Activated T-cell treated with anti-CD3 and anti-CD28 coated beads, Interleukin-2, amount 50 U/mL, for 24 hours (primary cell): ENCODE measurements at places on chromosomes 6 and 20.

DNA sequence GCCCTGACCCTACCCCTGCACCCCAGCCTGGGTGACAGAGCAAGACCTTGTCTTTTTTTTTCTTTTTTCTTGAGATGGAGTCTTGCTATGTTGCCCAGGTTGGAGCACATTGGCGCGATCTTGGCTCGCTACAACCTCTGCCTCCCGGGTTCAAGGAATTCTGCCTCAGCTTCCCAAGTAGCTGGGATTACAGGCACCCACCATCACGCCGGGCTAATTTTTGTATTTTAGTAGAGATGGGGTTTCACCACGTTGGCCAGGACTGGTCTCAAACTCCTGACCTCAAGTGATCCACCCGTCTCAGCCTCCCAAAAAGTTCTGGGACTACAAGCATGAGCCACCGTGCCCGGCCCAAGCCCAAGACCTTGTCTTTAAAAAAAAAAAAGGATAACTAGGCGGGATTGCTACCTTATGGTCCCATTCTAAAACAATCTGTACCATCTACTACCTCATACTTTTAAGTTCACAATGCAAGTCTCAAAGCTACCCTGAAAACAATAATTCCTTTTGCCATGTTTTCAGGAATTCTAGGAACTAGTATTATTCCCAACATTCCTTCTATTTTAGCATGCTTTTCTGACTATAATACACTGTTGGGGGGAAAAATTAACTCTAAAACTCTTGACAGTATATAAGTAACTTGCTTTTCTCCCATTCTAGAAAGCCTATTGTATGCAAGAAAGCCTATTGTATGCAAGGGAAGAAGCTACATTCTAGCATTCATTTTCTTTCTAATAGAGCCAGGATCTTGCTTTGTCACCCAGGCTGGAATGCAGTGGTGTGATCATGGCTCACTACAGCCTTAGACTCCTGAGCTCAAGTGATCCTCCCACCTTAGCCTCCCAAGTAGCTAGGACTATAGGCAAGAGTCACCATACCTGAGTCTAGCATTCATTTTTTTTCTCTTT lies 6.6 kb downstream of the TUBB start:
- no peak for DNase-seq

DNA sequence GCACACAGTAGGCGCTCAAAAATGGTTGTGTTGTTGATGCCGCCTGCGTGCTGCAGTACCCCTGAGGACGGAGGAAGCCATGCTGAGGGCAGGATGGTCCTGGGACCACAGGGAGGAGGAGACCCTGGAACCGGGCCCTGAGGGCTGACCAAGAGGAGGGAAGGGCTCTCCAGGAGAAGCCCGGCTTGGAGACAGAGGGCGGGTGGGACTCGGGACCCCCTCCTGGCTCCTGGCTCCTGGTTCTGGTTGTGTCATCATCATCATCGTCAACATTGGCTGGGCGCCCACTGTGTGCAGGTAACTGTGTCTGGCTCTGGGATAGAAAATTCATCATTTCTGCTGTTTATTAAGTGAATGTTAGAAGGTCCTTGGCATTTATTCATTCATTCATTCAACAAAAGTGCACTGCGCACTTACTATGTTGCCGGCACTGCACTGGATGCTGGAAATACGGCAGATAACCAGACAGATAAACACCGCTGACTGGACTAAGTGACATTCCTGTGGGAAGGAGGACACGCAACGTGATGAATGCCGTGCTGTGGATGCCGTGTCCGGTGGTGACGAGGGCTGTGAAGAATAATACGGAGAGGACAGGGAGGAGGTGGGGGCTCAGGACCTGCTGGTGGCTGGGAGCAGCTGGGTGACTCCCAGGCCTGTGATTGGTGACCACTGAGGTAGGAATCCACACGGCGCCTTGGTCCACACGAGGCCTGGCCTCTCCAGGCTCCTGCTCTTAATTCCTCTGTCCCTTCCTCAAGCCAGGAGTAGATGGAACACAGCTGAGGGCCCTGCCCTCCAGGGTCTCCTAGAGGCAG lies 35.3 kb downstream of the SPDEF start:
- DNase-seq = no peak

GRCh38 chr6:494394-494793 lies 102.8 kb downstream of the IRF4 start:
- no peak for DNase-seq

- DNase-seq = no peak
Observed at GRCh38 chr6:158165919-158166416, 2.1 kb downstream of the SERAC1 start.

- no peak for DNase-seq
Observed at GRCh38 chr6:154329350-154330170, 27.0 kb downstream of the IPCEF1 start.

- peak; percentile 66 for DNase-seq
Observed at GRCh38 chr6:7311917-7312615, 933 bp downstream of the SSR1 start.

DNA sequence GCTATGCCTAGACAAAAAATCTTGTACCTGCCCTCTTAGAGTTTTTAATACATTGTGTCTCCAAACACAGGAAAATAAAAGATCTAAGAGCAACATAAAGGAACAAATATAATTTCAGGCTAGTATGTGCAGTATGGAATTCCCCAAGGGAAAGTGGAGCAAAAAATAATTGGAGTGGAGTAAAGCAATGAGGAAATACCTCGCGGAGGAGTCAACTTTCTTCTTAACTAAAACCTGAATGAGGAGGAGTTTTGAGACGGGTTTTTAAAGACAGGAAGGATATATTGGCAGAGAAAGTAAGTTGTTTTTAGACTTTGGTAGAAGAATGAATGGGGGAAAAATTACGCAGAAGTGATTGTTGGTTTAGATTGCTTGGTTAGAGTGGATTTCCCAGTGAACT lies 14.0 kb downstream of the HIVEP1 start:
- DNase-seq = no peak

DNA sequence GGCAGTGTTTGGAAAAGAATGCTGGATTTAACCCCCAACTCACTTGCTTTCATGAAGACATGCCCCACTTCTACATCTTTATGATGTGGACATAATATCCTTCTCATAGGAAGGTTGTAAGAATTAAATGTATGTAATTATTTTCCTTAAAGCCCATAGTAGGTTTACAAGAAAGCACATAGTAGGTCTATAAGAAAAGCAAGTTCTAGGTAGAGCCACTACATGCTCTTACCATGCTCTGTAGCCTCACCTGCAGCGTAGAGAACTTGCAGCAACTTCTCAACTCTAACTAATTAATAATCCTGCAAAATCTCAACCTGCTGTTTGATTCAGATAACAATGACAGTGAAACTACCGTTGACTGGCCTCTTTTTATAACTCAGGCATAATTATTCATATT lies 288.4 kb downstream of the TSHZ2 start:
- DNase-seq = no peak

DNA sequence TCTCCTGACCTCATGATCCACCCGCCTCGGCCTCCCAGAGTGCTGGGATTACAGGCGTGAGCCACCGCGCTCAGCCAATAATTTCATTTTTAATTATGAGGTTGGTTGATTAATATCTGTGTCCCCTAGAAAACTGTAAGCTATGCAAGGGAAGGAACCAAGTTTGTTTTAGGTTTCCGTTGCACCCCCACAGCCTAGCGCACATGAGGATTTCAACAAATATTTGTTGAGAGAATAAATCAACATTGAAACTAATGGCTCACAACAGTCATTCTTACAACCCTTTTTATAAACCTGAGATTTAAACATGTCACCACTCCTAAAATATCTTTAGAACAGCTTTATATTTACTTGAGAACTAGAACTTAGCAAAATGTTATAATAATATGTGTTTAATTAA lies 114.0 kb upstream of the CARMIL1 start:
- DNase-seq = no peak

DNA sequence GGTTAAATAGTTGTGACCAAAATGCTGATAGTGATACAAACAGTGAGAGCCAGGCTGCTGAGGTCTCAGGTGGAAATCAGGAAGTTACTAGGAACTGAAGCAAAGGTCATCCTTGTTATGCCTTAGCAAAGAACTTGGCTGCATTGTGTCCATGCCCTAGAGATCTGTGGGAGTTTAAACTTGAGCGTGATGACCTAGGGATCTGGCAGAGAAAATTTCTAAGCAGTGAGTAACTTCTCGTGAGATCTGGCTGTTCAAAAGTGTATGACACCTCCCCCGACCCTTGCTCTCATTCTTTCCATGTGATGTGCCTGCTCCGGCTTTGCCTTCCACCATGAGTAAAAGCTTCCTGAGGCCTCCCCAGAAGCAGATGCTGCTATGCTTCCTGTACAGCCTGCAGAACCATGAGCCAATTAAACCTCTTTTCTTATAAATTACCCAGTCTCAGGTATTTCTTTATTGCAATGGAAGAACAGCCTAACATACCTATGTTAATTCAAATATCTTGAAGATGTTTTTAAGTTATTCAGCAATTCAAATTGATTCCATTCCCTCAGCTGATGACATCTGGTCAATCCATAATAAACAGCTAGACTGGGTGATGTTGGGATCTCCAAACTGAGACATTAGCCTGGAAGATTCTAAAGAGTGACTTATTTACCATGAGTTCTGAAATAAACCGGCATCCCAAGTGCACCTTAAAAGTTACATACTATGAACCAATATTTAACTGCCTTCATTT lies 33.8 kb downstream of the KIF16B start:
- DNase-seq = no peak

DNA sequence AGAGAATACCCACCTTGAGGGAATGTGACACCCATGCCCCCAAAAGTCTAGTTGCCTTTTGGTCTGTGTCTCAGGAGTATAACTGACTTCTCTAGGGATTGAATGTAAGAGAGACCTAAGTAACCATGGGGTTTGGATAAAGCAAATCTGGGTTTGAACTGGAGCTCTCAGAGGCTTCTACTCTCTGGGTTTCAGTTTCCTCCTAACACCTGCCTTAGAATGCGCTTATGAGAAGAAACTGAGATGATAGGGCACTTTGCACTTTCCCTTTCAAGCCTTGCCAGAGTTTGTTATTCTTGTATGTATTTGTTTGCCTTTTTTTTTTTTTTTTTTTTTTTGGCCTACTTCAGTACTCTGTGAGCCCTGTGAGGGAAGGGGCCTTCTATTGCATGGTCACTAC lies 19.4 kb downstream of the SDHAF4 start:
- no peak for DNase-seq

DNA sequence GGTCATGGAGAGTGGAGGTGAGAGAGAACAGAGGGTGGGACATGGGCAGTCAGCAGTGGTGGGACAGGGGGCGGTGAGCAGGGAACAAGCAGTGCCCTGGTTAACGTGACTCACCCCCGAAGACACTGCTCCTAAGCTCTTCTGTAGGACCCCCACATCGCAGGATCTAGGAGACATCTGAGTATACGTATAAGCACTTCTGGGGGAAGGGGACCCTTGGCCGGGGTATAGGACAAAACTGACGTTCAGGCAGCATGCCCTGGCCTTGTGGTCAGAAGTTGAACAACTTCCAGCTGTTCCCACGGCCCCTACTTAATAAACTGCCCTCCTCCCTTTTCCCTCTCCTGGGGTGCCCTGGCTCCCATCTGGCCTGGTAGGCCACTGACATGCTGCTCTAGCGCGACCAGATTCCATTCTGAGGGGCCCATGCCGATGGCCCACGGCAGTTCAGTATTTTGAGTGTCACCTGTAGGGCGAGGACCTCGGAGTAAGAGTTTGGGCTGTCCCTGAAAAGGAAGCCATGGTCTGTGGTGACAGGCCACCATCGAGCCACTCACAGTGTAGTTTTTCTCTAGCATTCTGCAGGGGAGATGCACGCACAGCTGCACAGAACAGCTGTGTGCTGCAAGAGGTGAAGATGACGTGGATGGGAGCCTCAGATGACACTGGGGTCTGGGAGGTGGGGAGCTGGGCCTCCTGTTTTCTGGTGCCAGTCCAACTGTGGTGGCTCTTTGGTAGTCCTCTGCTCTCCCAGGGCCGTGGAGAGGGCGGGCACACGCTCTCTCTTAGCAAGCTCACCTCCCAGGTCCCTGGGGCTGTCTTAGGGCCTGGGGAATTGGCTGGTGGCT lies 38.4 kb downstream of the PPP1R3G start:
- no peak for DNase-seq
